ENCODE measurements at places on chromosomes 5 and 9.

DNA sequence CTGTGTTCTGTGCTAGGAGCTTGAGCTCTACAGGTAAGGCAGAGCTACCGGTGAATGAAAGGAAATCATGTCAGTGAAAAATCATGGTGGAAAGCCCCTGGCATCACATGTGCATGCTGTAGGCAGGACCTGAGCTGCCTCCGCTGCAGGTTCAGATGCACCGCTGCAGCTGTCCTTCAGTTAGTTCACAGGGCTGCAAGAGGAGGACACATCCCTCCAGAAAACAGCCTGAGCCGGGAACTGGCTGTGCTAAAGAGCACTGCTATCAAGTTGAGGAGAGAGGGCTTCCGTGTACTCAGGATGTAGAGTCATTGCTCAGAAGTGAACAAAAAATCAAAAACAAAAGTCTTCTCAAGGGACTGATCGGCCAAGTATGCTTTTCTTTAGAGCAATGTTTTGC lies 138.6 kb downstream of the ERCC6L2 start:
- no peak for DNase-seq

GRCh38 chr5:146051678-146052077 lies 53.7 kb downstream of the PLAC8L1 start:
- no peak for DNase-seq

GRCh38 chr9:6426117-6426516 lies 13.1 kb downstream of the UHRF2 start:
- DNase-seq, result no peak

DNA sequence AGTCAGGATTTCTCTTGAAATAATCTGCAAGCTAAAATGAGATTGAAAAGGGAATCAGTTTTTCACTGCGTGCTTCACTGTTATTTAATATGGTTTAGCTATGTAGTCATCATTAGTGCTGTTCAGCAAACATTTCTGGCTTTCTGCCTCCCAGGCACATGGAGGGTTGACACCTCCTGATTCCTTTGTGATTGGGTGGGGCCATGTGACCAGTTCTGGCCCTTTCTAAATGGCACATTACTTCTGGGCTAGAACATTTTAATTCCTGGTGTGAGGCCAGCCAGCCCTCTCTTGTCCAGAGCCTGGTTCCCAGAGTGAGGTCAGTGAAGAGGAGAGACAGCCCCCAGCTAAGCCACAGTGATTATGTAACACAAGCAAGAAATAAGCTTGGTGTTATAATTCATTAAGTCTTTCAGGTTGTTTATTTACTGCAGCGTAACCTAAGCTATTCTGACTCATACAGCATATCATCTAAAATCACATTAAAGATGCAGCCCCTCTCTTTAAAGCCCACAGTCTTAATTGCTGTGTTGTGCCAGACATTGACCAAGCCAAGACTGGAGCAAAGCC lies 17.4 kb upstream of the ARSI start:
- no peak for DNase-seq

DNA sequence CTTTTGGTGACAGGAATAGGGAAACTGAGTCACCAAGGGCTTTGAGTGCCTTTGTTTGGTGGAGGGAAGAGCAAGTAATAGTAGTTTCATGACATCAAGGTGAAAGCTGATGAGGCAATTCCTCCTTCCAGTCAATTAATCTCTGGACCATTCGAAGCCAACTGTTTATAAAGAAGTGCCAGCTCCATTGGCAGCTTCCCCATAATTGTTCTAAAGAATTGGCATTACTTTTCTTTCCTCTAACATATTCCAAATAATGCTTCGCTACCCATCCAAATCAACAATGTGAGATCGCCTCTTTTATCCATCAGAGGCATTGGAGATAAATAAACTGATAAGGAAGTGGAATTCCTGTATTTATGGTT lies 132.4 kb downstream of the NPR3 start:
- DNase-seq, result no peak

DNA sequence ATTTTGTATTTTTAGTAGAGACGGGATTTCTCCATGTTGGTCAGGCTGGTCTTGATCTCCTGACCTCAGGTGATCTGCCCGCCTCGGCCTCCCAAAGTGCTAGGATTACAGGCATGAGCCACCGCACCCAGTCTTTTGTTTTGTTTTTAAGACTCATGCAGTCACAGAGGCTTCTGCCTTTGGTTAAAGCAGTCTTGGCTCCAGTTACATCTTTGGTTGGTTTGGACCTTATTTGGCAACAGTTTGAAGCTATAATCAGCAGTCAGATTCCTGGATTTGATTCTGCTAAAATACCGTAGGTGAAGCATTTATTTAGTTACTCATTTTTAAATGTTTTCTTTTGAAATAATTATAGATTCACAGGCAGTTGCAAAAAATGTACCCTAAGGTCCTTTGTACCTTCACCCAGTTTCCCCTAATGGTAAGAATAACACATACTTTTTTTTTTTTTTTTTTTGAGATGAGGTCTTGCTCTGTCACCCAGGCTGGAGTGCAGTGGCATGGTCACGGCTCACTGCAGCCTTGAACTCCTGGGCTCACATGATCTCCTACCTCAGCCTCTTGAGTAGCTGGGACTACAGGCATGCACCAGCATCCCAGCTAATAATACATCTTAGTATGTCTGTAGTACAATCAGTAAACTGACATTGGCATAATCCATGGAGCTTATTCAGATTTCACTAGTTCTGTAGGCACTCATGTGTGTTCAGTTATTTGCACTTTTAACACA lies 15.7 kb downstream of the USP20 start:
- DNase-seq, result no peak

DNA sequence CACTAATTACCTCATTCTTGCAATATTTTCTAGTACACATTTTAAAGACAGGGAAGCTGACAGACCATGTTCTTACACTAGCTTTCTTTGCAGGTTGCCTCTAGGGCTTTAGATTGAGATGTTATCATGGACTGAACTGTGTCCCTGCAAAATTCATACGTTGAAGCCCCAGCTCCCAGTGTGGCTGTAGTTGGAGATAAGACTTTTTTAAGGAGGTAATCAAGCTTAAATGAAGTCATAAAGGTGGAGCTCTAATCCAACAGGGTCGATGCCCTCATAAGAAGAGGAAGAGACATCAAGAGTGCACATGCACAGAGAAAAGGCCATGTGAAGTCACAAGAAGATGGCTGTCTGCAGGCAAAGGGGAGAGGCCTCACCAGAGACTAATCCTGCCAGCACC lies 471.2 kb upstream of the ACTBL2 start:
- DNase-seq, result peak; percentile 7

GRCh38 chr9:105646879-105647594 lies 15.2 kb upstream of the TAL2 start:
- peak; percentile 60 for DNase-seq

GRCh38 chr5:52943285-52943684 lies 45.9 kb upstream of the ITGA2 start:
- no peak for DNase-seq

DNA sequence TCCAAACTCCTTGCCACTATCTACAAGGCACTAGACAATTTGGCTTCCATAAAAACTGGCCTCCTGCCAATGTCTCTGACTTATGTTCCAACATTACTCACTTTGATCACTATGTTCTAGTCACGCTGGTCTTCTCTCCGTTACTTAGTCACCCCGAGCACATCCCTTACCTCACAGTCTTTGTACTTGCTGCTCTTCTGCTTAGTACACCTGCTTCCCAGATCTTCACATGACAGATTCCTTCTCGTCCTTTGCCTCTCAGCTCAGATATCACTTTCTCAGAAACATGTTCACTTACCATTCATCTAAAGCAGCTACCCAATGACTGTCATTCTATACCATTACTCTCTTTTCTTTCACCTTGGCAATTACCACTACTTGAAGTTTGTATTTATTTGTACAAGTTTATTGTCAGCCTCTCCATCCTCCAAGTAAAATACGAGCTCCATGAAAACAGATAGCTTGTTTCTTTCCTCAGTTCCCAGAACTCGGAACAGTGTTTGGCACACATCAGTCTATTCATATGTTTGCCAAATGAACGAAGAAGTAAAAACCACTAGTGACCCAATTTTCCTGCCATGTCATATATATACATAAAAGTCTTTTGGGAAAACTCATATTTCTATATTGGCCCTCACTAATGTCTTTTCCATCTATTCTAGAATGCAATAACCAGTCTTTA lies 5.9 kb upstream of the SLC22A5 start:
- DNase-seq, result no peak

GRCh38 chr9:749716-750115 lies 91.8 kb upstream of the DMRT1 start:
- no peak for DNase-seq

GRCh38 chr9:120521101-120521500 lies 58.9 kb downstream of the CDK5RAP2 start:
- no peak for DNase-seq

GRCh38 chr5:81530919-81531318 lies 137.0 kb upstream of the ACOT12 start:
- no peak for DNase-seq

DNA sequence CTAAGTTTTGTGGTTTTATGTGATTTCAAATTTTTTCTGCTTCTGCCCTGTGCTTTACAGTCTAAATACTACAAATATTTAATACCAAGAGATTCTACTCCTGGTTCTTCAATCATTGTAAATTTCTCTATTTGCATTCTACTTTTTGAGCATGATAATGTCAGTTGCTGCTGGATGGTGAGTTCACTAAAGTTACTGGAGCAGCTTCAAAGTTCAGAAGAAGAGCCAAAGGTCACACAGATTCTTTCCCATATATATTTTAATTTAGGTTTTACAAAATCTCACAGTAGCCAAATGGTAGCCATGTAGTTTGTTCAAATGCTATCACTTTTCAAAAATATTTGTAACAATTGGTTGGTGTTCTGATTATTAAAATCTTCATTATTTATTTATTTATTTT lies 378.7 kb downstream of the TMEM232 start:
- no peak for DNase-seq

GRCh38 chr9:126883636-126884035 lies 23.2 kb downstream of the ZBTB34 start:
- no peak for DNase-seq

DNA sequence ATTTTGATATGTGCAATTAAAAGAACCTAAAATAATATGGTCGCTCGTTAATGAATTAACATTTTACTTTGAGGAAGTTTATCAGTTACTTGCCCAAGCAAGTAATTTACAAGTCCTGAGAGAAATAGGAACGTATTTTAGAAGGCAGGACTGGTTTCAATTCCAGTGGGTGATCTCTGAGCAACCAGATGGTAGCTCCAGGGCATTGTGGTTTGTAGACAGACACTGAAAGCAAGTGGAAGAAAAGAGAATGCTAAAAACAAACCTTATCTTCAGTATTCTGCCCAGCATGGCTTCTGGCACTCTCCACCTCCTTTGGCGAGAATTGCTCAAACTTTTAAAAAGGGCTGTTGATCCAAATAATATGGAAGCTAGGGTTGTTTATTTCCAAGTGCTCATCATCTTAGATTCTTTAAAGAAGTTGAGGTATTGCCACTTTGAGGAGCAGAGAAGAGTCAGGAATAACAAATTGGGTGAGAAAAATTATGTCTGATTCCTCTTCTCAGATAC lies 31.8 kb upstream of the ERAP2 start:
- DNase-seq, result no peak

DNA sequence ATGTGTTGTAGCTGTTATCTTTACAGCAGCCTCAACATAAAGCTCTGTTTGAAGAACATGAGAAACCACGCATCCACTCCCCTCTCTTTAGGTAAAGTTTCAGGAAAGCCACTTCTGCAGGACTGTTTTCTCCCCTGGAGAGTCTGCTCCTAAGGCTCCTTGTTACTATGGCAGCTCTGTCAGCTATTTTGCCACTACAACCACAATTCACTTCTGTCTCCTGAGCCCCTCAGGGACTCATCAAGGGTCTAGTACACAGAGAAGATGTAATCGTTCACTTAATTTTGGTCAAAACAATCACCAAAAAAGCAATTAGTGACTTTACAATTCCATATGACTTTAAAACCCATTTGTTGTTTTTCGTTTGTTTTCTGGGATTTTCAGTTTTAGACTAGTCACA lies 157.7 kb downstream of the FBN2 start:
- DNase-seq, result no peak

GRCh38 chr5:171420431-171421241 lies 1.2 kb downstream of the FGF18 start:
- DNase-seq, result no peak

All from SK-N-DZ (cell line).